Islet precursor cell (in vitro differentiated cells): ENCODE measurements at places on chromosomes 3 and 15.

DNA sequence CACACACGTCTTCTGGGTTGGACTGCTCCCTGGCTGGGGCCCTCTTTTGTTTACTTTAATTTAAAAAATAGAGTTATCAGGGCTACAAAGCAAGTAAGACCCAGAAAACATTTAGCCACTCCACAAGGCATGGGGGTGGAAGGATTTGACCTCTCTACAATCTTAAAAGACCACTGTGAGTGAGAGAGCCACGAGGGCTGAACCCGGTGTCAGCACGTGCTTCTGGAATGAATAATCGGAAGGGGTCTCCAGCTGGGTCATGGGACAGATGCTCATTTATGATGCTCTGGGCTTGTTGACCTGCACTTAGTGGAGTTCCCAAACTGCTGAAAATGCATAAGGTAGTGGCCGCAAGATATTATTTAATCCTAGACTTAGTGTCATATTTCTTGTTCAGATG lies 52.4 kb downstream of the EIF4E3 start:
- DNase-seq = no peak

- DNase-seq = no peak
Observed at GRCh38 chr3:189781415-189781814, 150.2 kb downstream of the TP63 start.

- no peak for DNase-seq
Observed at GRCh38 chr3:146589899-146590508, 15.1 kb downstream of the PLSCR5 start.

DNA sequence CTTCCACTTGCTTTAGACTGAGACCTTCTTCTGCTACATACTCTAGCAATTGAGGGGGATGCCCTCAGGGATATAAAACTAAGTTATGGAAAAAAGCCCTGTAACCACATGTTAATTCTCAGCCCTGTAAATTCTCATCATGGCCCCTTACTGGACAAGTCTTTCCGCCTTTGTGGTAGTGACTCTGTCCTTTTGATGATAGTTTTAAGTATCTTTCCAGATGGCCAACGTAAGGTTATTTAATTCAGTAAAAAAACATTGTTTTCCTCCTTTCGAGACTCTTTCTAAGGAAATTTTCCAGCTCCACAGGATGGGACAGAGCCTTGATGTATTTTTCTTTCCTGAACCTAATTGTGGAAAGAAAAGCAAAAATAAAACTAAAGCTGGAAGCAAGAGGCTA lies 25.3 kb upstream of the TM4SF4 start:
- DNase-seq = no peak

DNA sequence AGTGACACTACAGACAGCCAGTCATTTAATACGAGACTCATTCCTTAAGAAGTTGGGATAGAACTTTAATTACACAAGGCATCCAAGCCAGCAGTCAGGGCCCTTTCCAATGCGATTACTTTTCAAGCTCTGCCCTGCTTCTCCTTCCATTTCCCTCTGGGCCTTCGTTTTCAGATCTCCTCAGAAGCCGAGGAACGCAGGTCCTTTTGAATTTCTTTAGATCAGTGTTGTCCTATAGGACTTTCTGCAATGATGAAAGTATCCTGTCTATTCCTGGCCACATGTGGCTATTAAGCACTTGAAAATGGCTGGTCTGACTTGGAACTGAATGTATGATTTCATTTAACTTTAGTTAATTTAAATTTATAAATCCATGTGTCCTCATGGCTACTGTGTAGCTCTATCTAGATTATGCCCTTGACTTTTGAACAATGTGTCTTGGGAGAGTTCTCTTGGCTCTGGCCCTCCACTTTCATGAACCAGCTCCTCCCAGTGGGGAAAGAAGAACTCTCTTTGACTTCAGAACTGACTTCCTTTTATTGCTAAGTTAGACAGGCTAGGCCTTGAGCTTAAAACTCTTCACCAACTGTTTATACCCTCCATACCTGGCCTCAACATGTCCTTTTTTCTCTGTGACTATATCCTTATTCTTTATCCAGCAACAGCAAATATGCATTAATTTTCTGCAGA lies 22.6 kb downstream of the TGFBR2 start:
- DNase-seq = no peak

GRCh38 chr3:126526668-126527005 lies 2.7 kb downstream of the CHST13 start:
- DNase-seq = no peak
